ENCODE measurements at places on chromosomes 5 and 9.
A peak's percentile ranks its signal among the peaks of the same experiment; 100 is the strongest.

DNA sequence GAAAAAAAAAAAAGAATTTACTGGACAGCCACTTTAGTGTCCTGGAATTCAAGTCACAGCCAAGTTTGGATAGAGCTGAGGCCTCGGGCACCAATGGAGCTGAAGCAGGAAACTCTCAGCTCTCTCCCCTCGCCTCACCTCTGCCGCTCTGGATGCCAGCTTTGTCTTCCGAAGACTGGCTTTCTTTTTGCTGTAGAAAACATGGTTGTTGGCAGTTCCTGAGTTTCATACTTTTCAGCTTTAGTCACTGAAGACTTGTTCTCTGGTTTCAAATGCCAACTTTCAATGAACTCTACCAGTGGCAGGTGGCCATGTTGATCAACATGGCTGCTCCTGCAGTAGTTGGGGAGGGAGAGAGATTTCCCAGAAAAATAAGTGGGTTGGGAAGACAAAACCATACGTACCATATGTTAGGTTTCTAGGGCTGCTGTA is 142.2 kb downstream of the SNX18 start:
- no peak for DNase-seq

- no peak for DNase-seq
Measured at GRCh38 chr5:7426284-7426683, 30.3 kb downstream of the ADCY2 start.

GRCh38 chr5:156621719-156622118 is 228.4 kb upstream of the PPP1R2B start:
- no peak for DNase-seq

GRCh38 chr5:145887217-145887616 is 14.4 kb upstream of the GRXCR2 start:
- DNase-seq = no peak

- peak; percentile 30 for DNase-seq
Measured at GRCh38 chr5:87268126-87268969, 665 bp downstream of the RASA1 start.

DNA sequence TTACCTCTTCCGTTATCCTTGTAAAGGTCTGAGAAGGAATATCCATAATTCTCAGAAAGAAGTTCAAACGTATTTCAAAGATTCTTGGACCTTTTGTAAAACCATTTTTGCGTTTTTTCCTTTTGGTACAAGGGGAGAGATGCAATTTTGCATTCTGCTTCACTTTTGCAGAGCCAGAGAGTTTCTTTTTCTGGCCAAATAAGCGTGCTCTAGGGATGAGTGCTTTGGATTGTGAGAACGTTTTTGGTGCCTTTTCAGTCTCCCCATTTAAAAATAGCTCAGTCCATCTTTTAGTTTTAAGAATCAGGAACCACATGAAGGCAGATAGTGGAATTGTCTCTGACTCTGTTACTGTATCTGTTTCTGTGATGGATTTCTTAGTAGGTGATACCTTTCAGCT is 1.5 kb downstream of the ARHGAP26 start:
- DNase-seq = no peak

GRCh38 chr9:104556830-104557634 is 11.9 kb upstream of the OR13C8 start:
- no peak for DNase-seq

- DNase-seq = no peak
Measured at GRCh38 chr5:91058155-91058554, 325.0 kb downstream of the ARRDC3 start.

- no peak for DNase-seq
Measured at GRCh38 chr9:88184976-88185375, 46.7 kb upstream of the SPATA31C2 start.

- no peak for DNase-seq
Measured at GRCh38 chr5:9251379-9251980, 294.4 kb downstream of the SEMA5A start.

DNA sequence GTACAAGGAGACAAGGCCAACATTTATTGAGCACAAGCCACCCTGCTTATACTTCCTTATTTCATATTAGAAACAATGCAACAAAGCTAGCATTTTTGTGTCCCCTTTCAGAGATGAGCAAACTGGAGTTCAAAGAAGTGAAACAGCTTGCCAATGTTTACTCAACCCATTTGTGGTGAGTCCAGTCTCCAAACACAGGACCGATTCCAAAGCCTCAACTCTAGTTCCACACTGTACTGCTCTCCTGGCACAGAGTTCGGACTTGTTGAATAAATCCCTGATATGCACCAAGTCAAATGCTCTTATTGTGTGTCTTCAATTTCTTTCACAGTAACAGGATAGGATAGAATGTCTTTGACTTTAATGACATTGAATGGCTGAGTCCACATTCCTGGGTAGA is 604.8 kb upstream of the BRINP1 start:
- DNase-seq = no peak

DNA sequence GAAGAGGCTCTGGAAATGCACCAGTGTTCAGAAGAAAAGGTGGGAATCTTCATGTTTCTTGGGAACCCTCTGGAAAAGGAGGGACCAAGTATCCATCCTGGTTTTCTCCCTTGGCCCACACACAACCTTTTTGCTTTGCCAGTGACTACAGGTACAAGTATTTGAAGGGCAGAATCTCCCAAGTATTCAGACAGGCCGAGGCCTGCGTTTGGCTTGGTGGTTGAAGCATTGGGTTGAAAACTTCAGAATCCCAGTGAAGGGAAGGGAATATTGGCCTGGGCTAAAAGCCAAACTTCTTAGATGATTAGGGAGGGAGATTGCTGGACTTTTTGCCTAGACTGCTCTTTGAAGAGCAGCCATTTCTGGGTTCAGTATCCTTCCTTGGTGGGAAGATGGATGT is 71.9 kb downstream of the UBAP1 start:
- no peak for DNase-seq

DNA sequence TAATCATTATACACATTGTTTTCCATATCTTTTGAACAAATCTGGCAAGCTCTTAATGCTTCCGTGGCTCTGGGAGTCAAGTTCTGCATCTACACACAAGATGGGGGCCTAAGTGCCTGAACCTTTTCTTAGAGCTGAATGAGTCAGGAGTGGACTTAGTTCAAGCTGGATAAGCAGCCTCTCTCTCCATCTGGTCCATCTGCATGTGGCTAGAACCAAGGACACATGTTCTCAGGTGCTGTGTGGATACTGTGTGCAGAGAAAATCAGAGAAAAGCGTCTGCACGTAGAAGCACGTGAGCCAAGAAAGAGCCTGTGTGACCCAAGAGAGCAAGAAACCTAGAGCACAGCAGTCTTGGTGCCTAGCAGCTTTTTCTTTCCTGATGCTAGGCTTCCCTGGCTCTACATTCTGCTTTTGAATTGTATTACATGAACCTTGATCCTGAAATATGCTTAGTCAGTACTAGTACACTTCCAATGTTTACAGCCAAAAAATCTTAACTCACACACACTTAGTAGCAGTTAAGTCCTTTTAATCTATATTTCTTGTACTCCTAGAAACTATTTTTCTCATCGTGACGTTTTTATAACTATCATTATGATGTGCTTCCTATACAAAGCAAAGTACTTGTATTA is 1798.9 kb downstream of the MAT2B start:
- no peak for DNase-seq

- DNase-seq = no peak
Measured at GRCh38 chr9:93134740-93135444, 841 bp upstream of the NINJ1 start.

- DNase-seq = no peak
Measured at GRCh38 chr5:172469697-172470096, 15.4 kb upstream of the SH3PXD2B start.

GRCh38 chr9:125966959-125967711 is 220.0 kb downstream of the PBX3 start:
- DNase-seq = no peak

DNA sequence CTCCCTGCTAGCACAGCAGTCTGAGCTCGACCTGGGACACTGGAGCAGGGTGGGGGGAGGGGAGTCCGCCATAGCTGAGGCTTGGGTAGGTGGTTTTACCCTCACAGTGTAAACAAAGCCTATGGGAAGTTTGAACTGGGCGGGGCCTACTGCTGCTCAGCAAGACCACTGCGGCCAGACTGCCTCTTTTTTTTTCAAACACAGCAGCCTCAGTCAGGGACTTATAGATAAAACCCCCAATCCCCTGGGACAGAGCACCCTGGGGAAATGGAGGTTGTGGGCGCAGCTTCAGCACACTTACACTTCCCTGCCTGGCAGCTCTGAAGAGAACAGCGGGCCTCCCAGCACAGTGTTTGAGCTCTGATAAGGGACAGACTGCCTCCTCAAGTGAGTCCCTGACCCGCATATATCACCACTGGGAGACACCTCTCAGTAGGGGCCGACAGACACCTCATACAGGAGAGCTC is 151.1 kb upstream of the APC start:
- no peak for DNase-seq

GRCh38 chr9:2243666-2244555 is 228.8 kb downstream of the SMARCA2 start:
- DNase-seq = no peak

- no peak for DNase-seq
Measured at GRCh38 chr9:98973576-98973975, 29.9 kb downstream of the COL15A1 start.

GRCh38 chr5:105392122-105392709 is 1829.6 kb upstream of the NUDT12 start:
- no peak for DNase-seq

DNA sequence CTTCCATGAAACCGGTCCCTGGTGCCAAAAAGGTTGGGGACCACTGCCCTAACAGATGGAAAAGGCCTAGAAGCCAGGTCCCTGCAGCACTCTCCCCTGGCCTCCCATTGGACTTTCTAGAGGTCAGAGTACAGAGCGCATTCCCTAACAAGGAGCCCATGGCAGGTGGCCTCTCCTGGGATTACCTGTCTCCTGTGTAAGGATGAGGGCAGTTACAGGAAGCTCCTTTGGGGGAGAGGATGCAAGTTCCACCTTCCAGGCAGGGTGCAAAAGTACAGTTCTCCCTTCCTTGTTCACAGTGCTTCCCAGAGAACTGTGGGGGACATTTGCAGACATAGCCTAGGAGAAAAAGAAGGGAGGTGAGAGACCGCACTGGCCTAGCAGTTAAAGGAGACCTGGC is 62.4 kb downstream of the SLC36A1 start:
- DNase-seq = no peak

GRCh38 chr9:8887369-8887768 is 1087.8 kb upstream of the DMAC1 start:
- no peak for DNase-seq

DNA sequence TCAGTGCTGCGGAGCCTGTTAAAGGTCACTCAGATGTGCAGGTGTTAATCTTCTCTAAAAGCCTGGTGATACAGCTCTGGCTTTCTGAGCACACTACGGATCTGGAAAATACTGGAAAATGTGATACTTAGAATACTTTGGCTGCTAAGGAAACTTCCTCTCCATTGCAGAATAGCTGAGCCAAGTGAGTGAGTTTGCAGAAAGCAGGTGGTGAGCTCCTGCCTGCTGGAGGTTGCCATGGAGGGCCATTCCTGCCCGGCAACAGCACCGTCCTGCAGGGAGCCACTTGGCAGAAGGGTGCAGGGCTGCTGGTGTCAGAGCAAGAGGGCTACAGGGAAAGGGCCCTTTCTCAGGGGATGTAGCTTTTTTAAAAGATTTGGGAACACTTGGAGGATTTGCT is 40.7 kb downstream of the SECISBP2 start:
- no peak for DNase-seq

GRCh38 chr5:96516631-96517071 is 83.6 kb upstream of the PCSK1 start:
- DNase-seq = no peak

GRCh38 chr5:122296871-122297270 is 15.2 kb upstream of the SNCAIP start:
- DNase-seq = no peak
